ENCODE measurements at places on chromosomes 13 and 19.

GRCh38 chr19:13827656-13828055 is 32.4 kb downstream of the ZSWIM4 start:
- DNase-seq, result no peak

- no peak for DNase-seq
Measured at GRCh38 chr13:113890774-113891480, 27.1 kb upstream of the GAS6 start.

DNA sequence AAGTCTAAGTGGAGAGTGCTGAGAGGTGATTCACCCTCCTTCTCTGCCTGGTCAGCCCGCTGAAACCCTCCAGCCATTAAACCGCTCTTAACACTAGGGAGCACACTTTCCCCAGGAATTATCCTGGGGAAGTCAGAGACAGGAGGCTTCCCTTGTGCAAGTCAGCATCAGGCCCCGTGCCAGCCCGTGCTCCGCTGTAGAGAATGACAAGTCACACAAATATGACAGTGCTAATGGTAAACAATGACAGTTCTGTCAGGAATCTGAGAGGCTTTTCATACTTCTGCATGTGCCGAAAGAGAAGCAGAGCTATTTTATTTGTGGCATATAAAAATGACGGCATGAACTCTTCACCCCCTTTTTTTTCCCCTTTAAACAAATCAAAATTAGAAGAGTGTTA is 816.9 kb upstream of the SLC10A2 start:
- DNase-seq, result no peak

GRCh38 chr13:84470528-84470927 is 588.3 kb upstream of the SLITRK1 start:
- DNase-seq, result no peak

GRCh38 chr19:4814625-4815425 is 16.7 kb downstream of the TICAM1 start:
- no peak for DNase-seq

DNA sequence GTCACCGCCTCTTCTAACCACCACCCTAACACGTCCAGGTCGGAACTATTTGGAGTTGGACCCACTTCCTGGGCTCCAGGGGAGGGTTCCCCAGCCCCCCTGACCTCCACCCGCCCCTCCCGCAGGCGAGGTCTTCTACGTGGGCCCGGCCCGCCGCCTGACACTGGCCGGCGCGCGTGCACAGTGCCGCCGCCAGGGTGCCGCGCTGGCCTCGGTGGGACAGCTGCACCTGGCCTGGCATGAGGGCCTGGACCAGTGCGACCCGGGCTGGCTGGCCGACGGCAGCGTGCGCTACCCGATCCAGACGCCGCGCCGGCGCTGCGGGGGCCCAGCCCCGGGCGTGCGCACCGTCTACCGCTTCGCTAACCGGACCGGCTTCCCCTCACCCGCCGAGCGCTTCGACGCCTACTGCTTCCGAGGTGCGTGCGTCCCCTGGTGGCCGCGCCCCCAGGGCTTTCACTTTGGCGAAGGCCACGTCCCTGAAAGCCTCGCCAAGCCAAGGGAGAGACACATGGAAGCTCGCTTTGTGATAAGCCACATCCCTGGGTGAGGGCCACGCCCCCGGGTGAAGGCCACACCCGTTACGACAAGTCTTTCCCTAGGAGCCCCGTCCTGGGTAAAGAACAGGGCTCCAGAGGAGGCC is 13.2 kb downstream of the NCAN start:
- DNase-seq, result peak; percentile 54

DNA sequence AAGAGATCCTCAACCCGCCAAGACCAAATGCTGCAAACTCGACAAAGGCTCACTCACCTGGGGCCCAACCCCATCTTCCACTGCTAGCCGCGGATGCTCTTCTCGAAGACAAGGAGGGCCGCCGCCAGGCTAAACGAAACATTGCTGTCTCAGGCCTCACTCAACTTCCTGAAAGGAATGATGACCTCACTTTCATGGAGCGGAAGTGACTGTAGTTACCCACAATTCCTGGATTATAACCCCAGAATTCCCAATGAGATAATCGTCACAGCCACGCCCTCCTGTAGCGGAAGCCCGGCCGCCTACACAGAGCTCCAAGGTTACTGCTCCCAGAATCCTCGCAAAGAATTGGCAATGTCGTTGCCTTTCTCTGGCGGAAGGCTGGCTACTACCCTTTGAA is 10.5 kb upstream of the ZNF112 start:
- DNase-seq, result no peak

- no peak for DNase-seq
Measured at GRCh38 chr13:32035716-32036115, 4.1 kb downstream of the FRY start.

DNA sequence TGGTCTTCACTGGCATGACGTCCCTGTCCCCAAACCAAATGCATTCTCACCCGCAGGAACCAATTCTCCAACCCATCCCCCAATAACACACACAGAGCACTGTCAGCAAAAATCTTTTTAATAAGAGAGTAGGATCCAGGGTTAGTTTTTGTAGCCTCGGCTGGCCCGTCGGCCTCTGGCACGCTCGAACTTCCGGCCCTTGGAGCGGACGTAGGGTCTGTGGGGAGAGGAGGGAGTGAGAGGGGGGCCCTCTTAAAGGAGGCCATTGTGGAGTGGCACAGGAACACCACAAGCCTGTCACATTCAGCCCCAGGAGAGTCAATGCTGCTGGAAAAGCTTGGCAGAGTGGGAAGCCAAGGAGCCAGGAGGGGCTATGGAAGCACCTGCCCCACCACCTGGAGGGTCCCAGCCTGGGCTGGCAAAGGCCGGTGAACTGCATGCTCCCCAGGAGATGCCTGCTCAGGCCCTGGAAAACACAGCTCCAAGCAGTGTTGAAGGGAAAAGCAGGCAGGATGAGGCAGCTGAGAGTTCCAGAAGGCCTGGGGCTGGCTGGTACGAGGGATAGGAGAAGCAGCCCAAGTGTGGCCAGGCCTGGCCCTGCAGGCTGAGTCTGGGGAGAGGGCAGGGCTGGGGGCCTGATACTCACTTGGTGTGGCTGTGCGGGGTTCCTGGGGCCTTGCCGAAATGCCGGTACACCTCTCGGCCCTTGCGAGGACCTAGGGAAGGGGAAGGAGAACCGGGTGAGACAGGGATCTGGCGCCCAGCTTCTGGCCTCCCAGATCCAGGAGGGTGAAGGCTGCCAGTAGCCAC is 560 bp upstream of the FAM83E start:
- DNase-seq, result no peak

GRCh38 chr13:78786459-78786858 is 127.5 kb upstream of the OBI1 start:
- DNase-seq, result no peak

GRCh38 chr13:56986121-56986520 is 154.6 kb upstream of the PRR20A start:
- DNase-seq, result no peak

DNA sequence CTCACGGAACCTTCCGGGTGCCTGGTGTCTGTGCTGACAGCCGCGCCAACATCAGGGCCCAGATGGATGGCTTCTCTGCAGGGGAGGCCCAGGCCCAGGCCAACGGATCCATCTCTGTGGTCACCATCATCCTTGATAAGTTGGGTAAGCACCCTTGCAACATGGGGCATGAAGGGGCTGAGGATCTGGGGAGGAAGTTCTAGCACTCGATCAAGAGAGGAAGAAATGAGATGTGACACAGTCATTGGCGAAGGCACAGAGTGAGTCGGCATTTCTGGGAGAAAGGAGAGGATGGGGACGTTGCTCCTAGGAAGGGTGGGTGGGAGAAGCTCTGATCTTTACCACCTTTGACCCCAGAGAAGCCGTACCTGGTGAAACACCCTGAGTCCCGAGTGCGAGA is 4.4 kb downstream of the CILP2 start:
- DNase-seq, result no peak

- no peak for DNase-seq
Measured at GRCh38 chr13:106555631-106556328, 12.2 kb downstream of the ARGLU1 start.
